ENCODE measurements at places on chromosomes 1 and 21.

GRCh38 chr1:48610628-48611542 is 138.9 kb upstream of the SPATA6 start:
- peak; percentile 21 for DNase-seq

- no peak for DNase-seq
These were observed 458 bp downstream of the ZC3H12A start for GRCh38 chr1:37474697-37475379.

- DNase-seq: no peak
These were observed 19.2 kb downstream of the PTTG1IP start for GRCh38 chr21:44854391-44854663.

DNA sequence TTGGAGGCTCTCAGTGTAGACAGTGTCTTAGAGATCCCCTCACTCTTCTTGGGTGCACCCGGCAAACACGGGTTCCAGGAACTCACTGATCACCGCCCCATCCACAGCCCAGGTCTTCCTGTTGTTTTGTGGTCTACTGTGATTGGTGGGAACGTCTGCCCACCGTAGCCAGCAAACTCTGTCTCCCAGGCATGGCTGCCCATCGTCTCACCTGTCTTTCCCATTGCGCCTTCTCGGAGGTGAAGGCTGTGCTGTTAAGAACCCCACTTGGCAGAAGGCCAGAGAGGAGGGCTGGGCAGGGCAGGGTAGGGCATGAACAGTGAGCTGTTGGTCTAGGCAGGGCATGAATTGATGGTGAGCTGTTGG is 14.1 kb upstream of the KCNA2 start:
- peak; percentile 12 for DNase-seq

DNA sequence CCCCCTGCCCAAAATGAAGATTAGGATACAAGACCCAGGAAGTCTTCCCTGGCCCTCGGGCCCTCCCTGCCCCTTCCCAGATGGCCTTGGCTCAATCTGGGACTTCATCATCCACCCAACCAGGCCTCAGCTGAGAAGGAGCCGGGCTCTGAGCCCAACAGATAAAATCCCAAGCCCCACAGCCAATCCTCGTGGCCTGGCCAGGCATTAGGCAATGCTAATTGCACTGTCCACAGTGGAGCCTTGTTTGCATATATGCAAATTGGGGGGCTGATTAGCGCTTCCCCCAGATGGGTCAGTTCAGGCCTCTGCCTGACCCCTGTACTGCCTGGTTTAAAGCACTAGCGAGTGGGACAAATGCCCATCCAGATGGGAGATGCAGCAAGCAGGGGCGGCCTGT is 34.9 kb downstream of the IGSF21 start:
- DNase-seq: no peak

DNA sequence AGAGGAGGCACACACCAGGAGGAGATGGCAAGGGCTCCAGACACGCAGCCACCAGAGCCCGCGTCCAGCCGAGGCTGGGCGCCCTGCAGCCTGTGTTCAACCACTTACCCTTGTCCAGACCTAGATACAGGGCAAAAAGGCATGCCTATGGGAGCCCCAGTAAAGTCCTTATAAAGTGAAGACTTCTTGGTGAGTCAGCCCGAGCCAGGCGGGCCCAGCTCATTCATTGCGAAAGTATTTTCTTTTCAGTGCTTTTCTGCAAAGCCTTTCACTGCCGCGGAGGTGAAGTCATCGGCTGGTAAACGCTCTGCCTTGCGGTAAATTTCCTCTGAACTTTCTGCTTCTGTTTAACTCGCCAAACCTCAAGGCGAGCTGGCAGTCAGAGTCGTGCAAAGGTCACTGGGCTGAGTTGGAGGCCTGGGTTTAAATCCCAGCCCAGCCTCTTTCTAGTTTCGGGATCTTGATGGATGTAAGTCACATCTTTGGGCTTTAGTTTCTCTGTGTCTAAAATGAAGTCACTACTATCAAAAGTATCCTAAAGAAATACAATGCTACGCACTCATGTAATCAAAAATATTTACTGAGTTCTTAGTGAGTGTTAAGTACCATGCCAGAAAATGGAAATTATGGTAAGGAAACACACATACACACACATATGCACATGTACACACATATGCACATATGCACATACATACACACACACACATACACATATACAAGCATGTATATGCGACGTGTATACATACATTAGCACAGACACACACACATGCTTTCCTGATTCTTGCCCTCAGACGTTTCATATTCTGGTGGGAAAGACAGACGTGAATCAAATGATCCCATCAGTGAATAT is 54.7 kb upstream of the IFFO2 start:
- no peak for DNase-seq

DNA sequence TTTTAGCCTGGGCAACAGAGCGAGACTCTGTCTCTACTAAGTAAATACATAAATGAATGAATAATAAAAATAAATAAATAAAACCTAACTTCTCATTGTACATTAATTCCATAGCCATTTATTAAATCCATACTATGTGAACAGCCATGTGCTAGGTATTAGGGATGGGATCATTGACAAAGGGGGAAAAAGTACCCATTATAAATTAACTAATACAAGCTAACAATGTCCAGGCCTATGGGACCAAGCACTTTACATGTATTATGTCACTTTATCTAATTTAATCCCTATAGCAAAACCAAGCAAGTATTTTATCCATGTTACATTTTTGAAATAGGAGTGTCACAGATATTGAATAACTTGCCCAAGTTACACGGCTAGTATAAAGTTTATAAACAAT is 2.6 kb upstream of the CDC7 start:
- DNase-seq: no peak

GRCh38 chr1:168535536-168535935 is 8.3 kb downstream of the XCL2 start:
- DNase-seq: no peak

DNA sequence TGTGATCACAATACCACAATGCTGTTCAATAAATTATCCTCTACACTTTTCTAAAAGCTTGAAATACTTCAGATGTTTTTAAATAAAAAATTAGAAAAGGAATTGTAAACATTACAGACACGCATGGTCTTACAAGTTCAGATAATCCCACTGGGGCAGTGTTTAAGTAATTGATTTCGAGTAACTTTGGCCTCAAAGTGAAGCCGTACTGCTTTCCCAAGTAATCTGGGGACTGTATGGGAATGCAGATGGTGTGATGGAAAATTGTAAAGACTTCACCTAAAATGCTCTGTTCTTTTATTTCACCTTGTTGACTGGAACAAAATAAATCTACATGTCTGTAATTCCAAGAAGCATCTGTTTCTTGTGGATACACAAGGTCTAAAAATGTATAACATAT is 401.7 kb upstream of the LYPLAL1 start:
- DNase-seq: no peak

- DNase-seq: no peak
These were observed 59.8 kb downstream of the GPR88 start for GRCh38 chr1:100597784-100598183.

Measured in NCI-H345 (cell line).